ENCODE measurements at places on chromosomes 12 and 14. TPM values are rescaled to one million over a fixed set of nuclear protein-coding genes. Genes with fewer than 3 reads are reported as not detected.

The KRT78 gene
- total RNA-seq = not detected

The LUM gene
- total RNA-seq = not detected

The RPL10L gene
- not detected for total RNA-seq

The BICDL1 gene
- total RNA-seq = 44.6 TPM

DNA sequence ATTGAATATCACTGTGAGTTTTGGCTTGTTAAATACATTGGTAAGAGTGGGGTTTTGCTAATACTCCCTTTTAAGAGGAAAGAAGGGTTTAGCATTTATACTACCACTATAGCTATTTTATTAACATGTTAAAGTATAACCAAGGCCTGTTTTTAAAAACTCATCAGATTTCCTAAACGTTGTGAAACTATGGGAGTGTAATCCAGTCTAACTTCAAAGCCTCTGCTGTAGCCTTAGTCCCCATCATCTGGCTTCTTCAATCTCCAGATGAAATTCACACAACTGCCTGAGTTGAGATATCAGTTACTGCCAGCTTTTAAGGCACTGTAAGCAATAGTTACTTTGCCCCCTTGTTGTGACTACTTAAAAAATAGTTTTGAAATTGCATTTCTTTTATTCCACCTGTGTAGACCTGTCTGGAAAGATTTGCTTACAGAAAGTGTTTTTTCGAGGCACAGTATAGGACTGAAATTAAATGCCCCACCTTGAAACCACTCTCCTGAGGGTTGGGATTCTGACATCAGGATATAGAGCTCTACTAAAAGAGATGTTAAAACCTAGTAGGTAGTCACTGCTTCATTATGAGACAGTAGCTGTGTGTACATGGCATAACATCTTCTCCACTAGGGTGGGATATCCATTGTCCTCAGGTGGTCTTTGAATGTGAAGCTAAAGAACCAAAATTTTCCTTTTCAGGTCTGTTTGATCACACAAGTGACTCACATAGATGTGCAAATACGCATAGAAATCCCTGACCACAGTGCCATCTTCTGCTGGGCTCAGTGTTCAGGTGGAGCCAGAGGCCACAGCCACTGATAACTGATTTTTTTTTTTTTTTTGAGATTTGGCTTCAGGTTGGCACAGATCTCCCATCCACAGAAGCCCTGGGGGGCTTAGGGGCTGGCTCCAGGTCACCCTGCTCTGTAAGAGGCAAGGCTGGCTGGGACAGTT is 125.5 kb downstream of the DAAM1 start:
- no peak overlapping the region for H3K4me3 ChIP-seq
- no peaks in the 10 kb centered on the region for H3K36me3 ChIP-seq
- no peak for DNase-seq
- no peak overlapping the region for H3K27ac ChIP-seq
- no peaks in the 10 kb centered on the region for H3K27me3 ChIP-seq

DNA sequence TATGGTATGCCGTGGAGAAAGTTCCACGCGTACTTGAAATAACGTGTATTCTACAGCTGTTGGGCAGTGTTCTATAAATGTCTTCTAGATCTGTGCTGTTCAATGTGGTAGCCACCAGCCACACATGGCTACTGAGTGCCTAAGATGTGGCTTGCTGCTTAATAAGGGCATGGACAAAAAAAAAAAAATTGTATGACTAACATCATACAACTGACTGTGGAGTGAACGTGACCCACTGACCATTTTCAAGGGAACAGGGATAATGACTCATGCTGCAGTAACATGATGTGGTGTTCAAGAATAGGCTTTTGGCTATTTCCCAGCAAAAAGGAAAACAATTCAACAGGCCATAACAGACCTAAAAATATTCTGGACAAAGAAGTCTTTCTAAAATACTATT is 13.0 kb downstream of the ATG14 start:
- H3K36me3 ChIP-seq = peaks cover 7% of the 10 kb centered on the region
- no peaks in the 10 kb centered on the region for H3K27me3 ChIP-seq
- H3K4me3 ChIP-seq = no peak overlapping the region
- H3K4me1 ChIP-seq = peaks cover 9% of the 10 kb centered on the region
- no peak overlapping the region for H3K27ac ChIP-seq
- DNase-seq = no peak

DNA sequence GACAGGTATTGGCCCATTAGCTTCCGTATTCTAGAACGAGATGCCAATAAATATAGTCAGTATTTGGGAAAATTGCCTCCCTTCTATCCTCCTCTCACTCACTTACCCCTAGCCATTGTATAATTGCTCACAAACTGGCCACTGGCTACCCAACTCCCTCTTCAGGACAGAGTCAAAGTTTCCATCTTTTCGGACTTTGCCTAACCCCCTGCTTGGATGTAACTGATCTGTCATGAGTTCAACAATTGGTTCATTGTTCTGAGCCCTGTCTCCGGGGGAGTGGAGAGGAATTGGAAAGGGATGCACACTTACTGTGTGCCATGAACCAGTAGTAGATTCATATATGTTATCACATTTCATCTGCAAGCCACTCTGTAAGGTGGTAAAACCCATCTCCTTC is 12.2 kb downstream of the MYRFL start:
- H3K36me3 ChIP-seq = no peaks in the 10 kb centered on the region
- peaks cover 17% of the 10 kb centered on the region for H3K27me3 ChIP-seq
- no peaks in the 10 kb centered on the region for H3K4me1 ChIP-seq
- no peak overlapping the region for H3K4me3 ChIP-seq
- DNase-seq = no peak

DNA sequence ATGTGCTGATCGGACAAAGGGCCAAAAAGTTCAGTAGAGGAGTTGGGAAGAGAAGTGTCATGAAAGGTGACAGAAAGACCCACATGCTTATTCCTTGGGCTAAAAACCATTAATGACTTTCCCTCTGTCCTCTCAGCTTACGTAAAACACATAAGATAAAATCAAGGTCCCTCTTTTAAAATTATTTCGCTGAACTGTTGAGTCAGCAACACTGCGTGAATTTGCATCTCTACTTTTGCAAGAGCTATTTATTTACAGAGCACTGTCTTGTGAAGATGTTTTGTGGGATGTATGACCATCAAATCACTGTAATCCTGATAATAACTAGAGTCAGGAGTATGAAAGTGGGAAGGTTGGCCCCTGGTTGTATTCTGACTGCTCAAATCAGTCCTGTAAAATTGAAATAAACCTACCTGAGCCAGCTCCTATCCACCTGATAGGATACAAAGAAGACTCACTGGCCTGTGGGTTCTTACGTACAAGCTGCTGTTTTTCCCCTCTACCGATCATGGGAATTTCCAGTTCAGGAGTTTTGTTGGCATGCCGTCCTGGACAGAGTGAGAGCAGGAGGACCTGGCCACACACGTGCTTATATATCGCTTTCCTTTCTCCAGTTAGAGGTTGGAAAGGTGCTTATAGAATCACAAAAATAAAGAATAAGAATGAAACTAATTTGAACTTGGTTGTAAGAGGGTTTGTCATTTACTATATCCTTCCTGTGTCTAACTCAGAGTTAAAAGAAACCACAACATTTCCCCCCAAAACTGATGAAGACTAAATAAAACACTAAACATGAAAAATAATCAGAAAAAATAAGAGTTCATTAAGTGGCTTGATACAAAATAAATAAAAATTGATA is 42.9 kb downstream of the IFNG-AS1 start:
- H3K27ac ChIP-seq = peak overlapping the region; percentile 60
- no peaks in the 10 kb centered on the region for H3K27me3 ChIP-seq
- H3K4me1 ChIP-seq = peaks cover 58% of the 10 kb centered on the region
- no peak for DNase-seq
- peak overlapping the region; percentile 67 for H3K4me3 ChIP-seq

- H3K27ac ChIP-seq = peak overlapping the region; percentile 97
- peaks cover 30% of the 10 kb centered on the region for H3K36me3 ChIP-seq
- H3K4me3 ChIP-seq = peak overlapping the region; percentile 85
- no peak for DNase-seq
- peaks cover 30% of the 10 kb centered on the region for H3K4me1 ChIP-seq
These were observed 271 bp upstream of the PSEN1 start for GRCh38 chr14:73136085-73136386.

The PCED1B gene
- 57.1 TPM for total RNA-seq

DNA sequence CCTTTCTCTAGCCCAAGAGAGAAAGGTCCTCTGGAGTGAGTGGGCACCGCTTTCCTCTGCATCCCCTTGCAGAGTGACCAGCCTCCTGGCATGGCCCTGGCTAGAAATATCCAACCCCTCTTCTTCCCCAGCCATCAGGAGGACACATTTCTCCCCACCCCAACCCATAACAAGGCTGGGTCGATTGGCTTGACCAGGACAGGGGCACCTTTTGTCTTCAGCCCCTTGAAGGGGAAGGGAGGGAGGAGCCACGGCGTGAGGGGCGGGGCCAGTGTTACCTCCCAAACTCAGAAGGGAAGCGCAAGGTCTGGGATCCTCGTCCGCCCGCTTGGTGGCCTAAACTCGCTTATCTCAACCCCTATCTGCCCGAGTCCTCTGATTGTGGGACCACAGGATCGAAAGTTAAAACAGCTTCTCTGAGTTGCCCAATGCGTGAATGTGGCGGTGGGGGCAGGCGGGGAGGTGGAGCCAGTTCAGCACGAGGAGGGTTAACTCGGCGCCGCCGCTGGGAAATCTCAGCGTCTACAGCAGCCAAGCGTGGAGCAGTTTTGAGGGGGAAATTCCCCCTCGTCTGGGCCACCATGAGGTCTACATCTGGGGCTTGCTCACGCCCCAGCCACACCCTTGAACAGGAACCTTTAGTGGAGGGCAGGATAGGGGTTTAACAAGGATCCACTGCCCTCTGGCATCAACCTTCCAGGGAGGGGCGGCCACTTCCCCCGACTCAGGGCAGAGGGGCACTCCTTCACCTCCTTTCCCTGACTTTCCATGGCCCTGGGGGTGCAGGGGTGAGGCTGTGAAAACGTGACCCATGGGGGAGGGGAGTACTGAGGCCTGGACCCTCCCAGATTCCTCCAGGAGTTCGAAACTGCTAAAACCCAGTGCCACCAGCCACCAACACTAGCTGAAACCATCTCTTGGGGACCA is 795 bp downstream of the STAT6 start:
- peaks cover 24% of the 10 kb centered on the region for H3K36me3 ChIP-seq
- peak overlapping the region; percentile 92 for H3K27ac ChIP-seq
- H3K4me3 ChIP-seq = peak overlapping the region; percentile 92
- DNase-seq = peak; percentile 82
- peaks cover 42% of the 10 kb centered on the region for H3K4me1 ChIP-seq

- peaks cover 8% of the 10 kb centered on the region for H3K4me1 ChIP-seq
- no peaks in the 10 kb centered on the region for H3K36me3 ChIP-seq
- H3K4me3 ChIP-seq = no peak overlapping the region
- no peak overlapping the region for H3K27ac ChIP-seq
- DNase-seq = no peak
These were observed 5.1 kb upstream of the SPATA7 start for GRCh38 chr14:88380405-88380804.

- peak overlapping the region; percentile 58 for H3K4me3 ChIP-seq
- peak overlapping the region; percentile 100 for H3K27ac ChIP-seq
- DNase-seq = no peak
- peaks cover 97% of the 10 kb centered on the region for H3K4me1 ChIP-seq
- H3K27me3 ChIP-seq = no peaks in the 10 kb centered on the region
- H3K36me3 ChIP-seq = peaks cover 47% of the 10 kb centered on the region
These were observed 15.5 kb downstream of the ASB2 start for GRCh38 chr14:93960774-93961438.

DNA sequence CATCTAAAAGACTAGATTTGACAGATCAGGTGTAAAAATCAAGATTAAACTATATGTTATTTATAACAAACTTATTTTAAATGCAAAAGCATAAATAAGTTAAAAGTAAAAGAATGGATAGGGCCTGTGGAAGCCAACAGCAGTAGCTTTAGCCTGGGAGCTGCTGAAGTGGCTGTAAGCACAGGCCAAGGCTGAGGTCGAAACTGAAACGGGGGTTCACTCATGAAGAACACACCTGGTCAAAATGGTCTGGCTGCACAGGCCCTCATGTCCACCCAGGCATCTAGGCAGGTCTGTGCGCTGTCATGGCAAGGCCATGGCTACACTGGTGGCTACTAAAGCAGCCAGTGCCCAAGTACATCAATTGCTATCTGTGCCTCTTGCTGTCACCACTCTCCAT is 23.1 kb downstream of the CATSPERB start:
- no peak for DNase-seq
- H3K36me3 ChIP-seq = no peaks in the 10 kb centered on the region
- no peaks in the 10 kb centered on the region for H3K4me1 ChIP-seq
